ENCODE measurements at places on chromosomes 11 and 22.

DNA sequence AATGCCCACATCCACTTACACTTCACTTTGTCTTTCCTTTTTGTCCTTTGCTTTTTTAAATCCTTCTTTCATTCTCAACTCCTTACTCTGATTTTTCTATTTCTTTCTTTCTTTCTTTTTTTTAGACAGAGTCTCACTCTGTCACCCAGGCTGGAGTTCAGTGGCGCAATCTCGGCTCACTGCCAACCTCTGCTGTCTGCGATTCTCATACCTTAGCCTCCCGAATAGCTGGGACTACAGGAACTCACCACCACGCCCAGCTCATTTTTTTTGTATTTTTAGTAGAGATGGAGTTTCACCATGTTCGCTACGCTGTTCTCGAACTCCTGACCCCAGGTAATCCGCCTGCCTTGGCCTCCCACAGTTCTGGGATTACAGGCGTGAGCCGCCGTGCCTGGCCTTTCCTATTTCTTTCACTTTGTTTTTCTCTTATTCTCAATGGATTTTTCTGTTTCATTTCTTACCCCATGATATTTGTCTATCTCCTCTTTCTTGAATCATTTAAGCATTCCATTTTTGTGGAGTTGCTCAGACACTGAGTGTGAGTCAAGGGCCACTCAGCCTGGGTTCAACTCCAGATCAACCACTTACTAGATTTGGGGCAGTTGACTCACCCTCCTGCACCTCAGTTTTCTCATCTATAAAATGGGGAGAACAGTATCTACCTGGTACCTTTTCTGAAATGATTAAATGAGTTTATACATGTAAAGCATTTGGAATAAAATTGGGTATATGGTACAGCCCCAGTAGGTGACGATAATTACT is 7.6 kb downstream of the KCNJ5 start:
- no peak for DNase-seq

- no peak for DNase-seq
Measured at GRCh38 chr11:8100158-8100557, 19.1 kb downstream of the TUB start.

DNA sequence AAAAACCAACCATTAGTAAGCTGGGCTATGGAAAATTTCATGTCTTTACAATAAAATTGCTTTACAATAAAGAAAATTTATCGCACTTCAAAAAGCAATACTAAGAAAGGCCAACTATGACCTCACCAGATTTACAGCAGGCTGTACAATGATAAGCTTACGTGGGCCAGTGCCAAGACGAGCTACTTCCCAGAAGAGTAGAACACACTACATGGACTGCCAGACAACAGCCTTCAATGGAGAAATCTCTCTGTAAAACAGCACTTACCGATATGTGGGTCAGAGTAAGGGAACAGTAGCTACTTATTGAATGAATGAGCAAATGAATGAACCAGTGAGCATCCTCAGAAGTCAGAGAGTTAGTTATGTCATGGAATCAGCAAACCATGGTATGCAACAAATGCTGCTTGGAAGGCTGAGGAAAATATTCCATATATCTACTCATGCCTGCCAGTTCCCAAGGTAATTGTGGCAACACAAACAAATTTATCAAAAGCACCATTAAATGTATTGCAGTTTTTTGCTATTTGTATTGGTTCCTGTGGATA is 74.4 kb downstream of the SLC36A4 start:
- no peak for DNase-seq

GRCh38 chr11:108148556-108148955 is 27.2 kb downstream of the ACAT1 start:
- DNase-seq = no peak

GRCh38 chr11:68750195-68751003 is 921 bp downstream of the TESMIN start:
- DNase-seq = no peak

DNA sequence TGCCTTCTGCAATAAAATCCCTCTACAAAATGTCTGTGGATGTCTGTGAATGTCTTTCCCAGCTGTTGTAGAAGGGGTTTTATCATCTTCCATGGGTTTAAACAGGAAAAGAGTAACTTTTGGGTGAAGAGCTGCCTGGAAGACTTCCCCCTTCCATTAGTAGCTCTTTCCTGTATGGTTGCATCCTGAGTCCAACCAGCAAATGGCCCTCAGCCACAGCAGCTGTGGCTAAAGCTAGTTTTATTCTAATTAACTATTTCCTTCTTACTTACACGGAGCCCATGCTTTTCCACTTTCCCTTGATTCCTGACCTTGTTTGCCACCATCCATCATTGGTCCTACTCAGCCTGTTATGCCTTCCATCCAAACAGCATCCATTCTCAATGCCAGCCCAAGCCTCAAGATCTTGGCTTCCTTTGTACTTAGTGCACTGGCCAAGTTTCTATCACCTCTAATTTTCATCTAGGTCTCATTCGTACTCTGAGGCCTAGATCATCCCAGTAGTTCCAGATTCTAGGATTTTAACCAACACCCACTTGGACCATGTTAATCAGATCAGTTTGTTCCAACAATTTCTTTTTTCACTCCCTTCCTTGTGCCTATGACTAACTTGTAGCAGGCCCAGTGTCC is 41.5 kb upstream of the CADM1 start:
- DNase-seq = no peak

GRCh38 chr22:23397008-23397612 is 183.0 kb downstream of the IGLL1 start:
- DNase-seq = no peak

DNA sequence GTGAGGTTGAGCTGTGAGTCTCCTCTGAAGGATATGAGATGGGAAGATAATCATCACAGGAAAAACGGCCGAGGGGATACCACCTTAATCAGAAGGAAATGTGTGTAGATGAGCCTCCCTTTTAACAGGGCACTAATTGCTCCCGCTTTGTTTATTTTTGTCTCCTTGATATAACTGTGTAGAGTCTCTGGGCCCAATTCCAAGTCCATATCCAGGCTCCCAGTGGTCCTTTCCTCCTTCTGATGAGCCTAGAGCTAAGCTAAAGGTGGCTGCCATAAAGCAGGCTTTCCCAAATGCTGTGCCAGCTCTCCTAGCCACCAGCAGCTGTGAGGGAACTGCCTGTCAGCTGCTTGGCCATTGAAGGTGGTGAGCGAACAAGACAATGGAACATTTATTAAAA is 17.1 kb upstream of the CCDC90B start:
- no peak for DNase-seq

- DNase-seq = no peak
Measured at GRCh38 chr22:45831394-45831793, 145.6 kb downstream of the WNT7B start.

DNA sequence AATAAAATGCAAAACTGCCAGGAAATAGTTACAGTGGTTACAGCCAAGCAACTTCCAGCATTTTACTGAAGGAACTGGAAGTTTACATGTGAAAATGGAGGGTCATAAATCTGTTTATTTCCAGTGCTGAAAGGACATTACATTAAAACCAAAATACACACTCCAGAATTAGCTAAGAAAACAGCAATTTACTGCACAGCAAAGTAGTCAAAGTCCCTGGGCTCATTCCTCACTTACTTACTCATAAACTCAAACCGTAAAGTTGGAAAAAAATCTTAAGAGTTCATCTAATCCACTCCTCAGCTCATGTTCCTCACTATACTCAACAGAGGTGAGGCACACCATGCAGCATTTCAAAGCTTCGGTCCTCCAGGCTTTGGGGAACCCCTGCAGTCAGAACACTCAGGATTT is 17.4 kb downstream of the CTSC start:
- no peak for DNase-seq

GRCh38 chr11:17392872-17393271 is 4.4 kb upstream of the KCNJ11 start:
- DNase-seq = no peak

Data from caudate nucleus (tissue), 63 donors.